ENCODE measurements at places on chromosomes 2 and 18.

GRCh38 chr2:238642973-238643372, 204.9 kb upstream of the TWIST2 start:
- no peaks in the 10 kb centered on the region for H3K36me3 ChIP-seq
- H3K27ac ChIP-seq: no peak overlapping the region
- no peak overlapping the region for H3K4me3 ChIP-seq
- H3K4me1 ChIP-seq: no peaks in the 10 kb centered on the region
- peaks cover 4% of the 10 kb centered on the region for H3K27me3 ChIP-seq

GRCh38 chr2:101502095-101502494, 27.2 kb upstream of the RFX8 start:
- no peak overlapping the region for H3K27ac ChIP-seq
- H3K4me3 ChIP-seq: no peak overlapping the region
- no peaks in the 10 kb centered on the region for H3K36me3 ChIP-seq
- H3K27me3 ChIP-seq: no peaks in the 10 kb centered on the region
- peaks cover 12% of the 10 kb centered on the region for H3K4me1 ChIP-seq
- no peak for DNase-seq

GRCh38 chr2:147051814-147052213, 793.0 kb upstream of the ACVR2A start:
- H3K27me3 ChIP-seq: peaks cover 3% of the 10 kb centered on the region
- no peak overlapping the region for H3K27ac ChIP-seq
- no peak for DNase-seq
- H3K4me3 ChIP-seq: no peak overlapping the region

- no peak for DNase-seq
- H3K4me3 ChIP-seq: no peak overlapping the region
- no peaks in the 10 kb centered on the region for H3K27me3 ChIP-seq
- peaks cover 2% of the 10 kb centered on the region for H3K4me1 ChIP-seq
These were observed 101.9 kb upstream of the CTDP1 start for GRCh38 chr18:79577451-79578395.

DNA sequence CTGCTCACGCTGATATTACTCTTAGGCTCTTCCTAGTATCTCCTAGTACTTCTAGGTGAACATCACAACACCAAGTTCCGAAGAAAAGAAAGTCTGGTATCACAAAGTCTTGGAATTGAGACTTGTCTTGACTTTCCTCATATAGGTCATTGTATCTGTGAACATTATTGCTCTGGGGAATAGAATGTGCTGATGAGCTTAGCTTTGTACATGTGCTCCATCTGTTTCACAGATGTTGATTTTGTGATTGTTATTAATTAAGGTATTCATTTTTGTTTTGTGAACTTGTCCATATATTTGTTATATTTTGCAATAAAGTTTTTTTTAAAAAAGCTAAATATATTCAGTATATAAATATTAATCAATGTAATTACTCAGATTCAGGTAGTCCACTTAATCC, 111.7 kb downstream of the BABAM2 start:
- no peak overlapping the region for H3K4me3 ChIP-seq
- no peaks in the 10 kb centered on the region for H3K27me3 ChIP-seq
- H3K36me3 ChIP-seq: peaks cover 27% of the 10 kb centered on the region
- H3K4me1 ChIP-seq: peaks cover 31% of the 10 kb centered on the region
- no peak overlapping the region for H3K27ac ChIP-seq

GRCh38 chr2:96164459-96165184, 19.4 kb upstream of the DUSP2 start:
- H3K27me3 ChIP-seq: no peaks in the 10 kb centered on the region
- peak overlapping the region; percentile 94 for H3K27ac ChIP-seq
- peak overlapping the region; percentile 66 for H3K4me3 ChIP-seq
- no peaks in the 10 kb centered on the region for H3K36me3 ChIP-seq
- peaks cover 52% of the 10 kb centered on the region for H3K4me1 ChIP-seq

DNA sequence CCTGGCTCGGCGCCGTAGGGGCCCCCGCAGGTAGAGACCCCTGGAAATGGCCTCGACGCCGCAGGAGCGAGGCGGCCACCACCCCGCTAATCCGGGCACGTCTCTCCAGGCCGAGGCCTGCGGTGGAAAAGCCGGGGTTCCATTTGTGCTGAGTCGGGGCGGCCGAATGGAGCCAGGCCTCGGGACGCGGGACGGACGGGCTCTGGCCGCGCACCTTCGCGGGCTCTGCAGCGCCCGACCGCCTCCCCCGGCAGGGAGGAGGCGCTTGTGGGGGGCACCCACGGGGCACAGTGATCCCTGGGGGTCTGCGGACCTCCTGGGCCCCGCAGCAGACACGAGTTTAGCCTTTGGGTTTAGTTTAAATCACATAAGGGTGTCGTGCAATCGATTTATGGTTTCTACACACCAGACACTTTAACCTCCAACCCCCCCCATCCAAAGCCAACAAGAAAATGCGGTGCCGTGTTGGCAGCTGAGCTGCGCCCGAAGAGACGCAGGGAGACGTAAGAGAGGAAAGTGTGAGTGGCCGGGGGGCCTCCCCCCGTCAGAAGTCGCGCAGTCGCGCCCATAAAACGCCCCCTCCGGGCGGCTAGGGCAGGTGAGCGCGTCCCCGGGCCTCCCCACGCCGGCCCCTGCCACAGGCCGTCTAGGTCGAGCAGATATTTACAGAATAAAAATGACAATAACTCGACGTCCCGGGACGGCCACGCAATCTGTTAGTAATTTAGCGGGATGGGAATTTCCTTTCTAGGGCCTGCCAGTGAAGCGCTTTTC, 1.0 kb upstream of the NFATC1 start:
- no peak overlapping the region for H3K27ac ChIP-seq
- H3K36me3 ChIP-seq: peaks cover 3% of the 10 kb centered on the region
- peak overlapping the region; percentile 68 for H3K4me3 ChIP-seq
- H3K27me3 ChIP-seq: peaks cover 32% of the 10 kb centered on the region

- H3K27ac ChIP-seq: no peak overlapping the region
- H3K27me3 ChIP-seq: no peaks in the 10 kb centered on the region
- H3K4me1 ChIP-seq: no peaks in the 10 kb centered on the region
- H3K36me3 ChIP-seq: no peaks in the 10 kb centered on the region
- DNase-seq: no peak
These were observed 94.3 kb downstream of the TSHZ1 start for GRCh38 chr18:75304678-75305557.

- DNase-seq: no peak
- no peaks in the 10 kb centered on the region for H3K36me3 ChIP-seq
- H3K27me3 ChIP-seq: no peaks in the 10 kb centered on the region
- H3K4me3 ChIP-seq: no peak overlapping the region
- H3K4me1 ChIP-seq: no peaks in the 10 kb centered on the region
These were observed 16.7 kb upstream of the GTF2A1L start for GRCh38 chr2:48600917-48601316.

GRCh38 chr2:184305105-184305504, 293.2 kb upstream of the ZNF804A start:
- no peaks in the 10 kb centered on the region for H3K27me3 ChIP-seq
- no peak overlapping the region for H3K4me3 ChIP-seq
- no peak overlapping the region for H3K27ac ChIP-seq
- no peak for DNase-seq

DNA sequence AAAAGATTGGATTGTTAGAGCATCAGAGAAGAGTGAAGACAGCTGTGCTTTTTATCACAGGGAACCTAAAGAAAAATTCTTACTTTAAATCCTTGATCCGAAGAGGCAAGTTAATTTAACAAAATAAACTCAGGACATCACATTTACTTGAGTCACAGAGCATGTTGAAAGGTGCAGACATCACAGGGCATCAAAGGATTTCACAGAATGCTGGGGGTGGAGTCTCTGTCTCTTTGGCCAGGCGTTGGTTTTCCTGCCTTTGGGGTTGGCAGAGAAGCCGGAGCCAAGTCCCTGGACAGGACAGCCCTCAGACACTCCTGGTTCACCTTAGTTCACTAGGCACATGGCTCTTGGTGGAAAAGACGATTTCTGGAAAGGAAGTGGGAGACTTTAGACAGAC, 56.3 kb downstream of the SH3RF3 start:
- H3K27me3 ChIP-seq: peaks cover 40% of the 10 kb centered on the region
- H3K4me1 ChIP-seq: no peaks in the 10 kb centered on the region
- no peak for DNase-seq
- H3K27ac ChIP-seq: no peak overlapping the region

- H3K36me3 ChIP-seq: no peaks in the 10 kb centered on the region
- H3K4me3 ChIP-seq: no peak overlapping the region
- no peaks in the 10 kb centered on the region for H3K27me3 ChIP-seq
- H3K27ac ChIP-seq: no peak overlapping the region
- no peaks in the 10 kb centered on the region for H3K4me1 ChIP-seq
These were observed 216.1 kb downstream of the KCNJ3 start for GRCh38 chr2:154914561-154914960.

GRCh38 chr2:85452237-85452636, 33.7 kb downstream of the SH2D6 start:
- H3K4me3 ChIP-seq: no peak overlapping the region
- no peak overlapping the region for H3K27ac ChIP-seq
- no peak for DNase-seq
- no peaks in the 10 kb centered on the region for H3K36me3 ChIP-seq
- H3K4me1 ChIP-seq: no peaks in the 10 kb centered on the region
- peaks cover 5% of the 10 kb centered on the region for H3K27me3 ChIP-seq

- H3K27ac ChIP-seq: no peak overlapping the region
- H3K4me3 ChIP-seq: no peak overlapping the region
- H3K36me3 ChIP-seq: no peaks in the 10 kb centered on the region
These were observed 217.2 kb downstream of the DOK6 start for GRCh38 chr18:69617888-69618287.
